ENCODE measurements at places on chromosomes 6 and 20. TPM values are rescaled to one million over a fixed set of nuclear protein-coding genes. Genes with fewer than 3 reads are reported as not detected.

Gene CCN2
- not detected for total RNA-seq

Gene CTNNBL1
- total RNA-seq = 90.0 TPM

Gene LRRN4
- not detected for total RNA-seq

GRCh38 chr6:14584450-14584849 is 466.9 kb downstream of the CD83 start:
- no peak for DNase-seq

DNA sequence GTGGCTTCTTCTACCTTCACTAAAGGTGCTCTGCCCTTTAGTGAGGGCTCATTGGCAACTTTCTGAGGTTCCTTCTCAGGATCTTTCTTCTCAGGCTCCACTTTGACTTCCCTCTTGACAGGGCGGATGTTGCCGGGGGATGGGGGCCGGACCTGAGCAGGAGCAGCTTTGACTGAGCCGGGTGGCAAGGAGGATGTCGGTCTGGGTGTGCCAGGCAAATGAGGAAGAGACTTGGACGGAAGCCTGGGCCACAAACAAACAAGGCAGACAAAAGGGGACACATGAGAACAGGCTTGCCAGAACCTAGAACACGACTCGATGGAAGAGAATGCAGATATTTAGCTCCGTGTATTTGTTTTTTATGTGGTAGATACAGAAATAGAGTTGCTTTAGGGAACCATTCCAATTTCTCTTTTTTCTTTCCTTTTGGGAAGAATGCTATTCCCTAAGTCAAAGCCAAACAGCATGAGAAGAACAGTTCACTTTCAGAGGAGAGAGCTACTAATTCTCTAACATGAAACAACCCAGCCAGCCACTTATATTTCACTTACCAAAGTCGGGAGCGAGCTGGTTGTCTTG is 76.2 kb upstream of the BCLAF1 start:
- peak; percentile 58 for DNase-seq

All from OCI-LY7 (cell line).